ENCODE measurements at places on chromosomes 7 and 10.
A peak's percentile ranks its signal among the peaks of the same experiment; 100 is the strongest.

GRCh38 chr10:66671562-66671961 is 254.3 kb upstream of the LRRTM3 start:
- DNase-seq, result no peak

GRCh38 chr10:31121757-31122577 is 90.3 kb upstream of the ZNF438 start:
- DNase-seq, result no peak

GRCh38 chr7:54968018-54968417 is 50.8 kb upstream of the EGFR start:
- no peak for DNase-seq

- no peak for DNase-seq
These were observed 591.6 kb downstream of the REEP3 start for GRCh38 chr10:64112701-64113355.

- DNase-seq, result no peak
These were observed 598 bp downstream of the SLC16A12 start for GRCh38 chr10:89534826-89535166.

DNA sequence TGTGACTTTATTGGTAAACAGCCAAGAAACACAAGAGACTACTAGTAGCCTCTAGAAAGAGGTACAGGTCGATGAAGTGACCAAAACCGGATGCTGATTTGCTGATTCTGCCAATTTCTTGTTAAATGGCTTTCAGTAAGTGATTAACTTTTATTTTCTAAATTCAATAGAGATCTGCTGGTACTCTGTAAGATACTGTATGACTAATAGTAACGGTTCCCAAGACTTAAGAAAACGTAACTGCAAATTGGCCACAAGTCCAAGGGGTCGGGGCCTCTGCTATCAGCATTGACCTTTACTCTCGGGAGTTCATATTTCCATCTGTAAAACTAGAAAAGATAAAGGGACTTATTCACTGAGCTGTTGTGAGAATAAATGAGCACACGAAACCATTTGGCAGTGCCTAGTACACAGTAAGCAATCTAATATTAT is 1.4 kb downstream of the FAM3C start:
- no peak for DNase-seq

DNA sequence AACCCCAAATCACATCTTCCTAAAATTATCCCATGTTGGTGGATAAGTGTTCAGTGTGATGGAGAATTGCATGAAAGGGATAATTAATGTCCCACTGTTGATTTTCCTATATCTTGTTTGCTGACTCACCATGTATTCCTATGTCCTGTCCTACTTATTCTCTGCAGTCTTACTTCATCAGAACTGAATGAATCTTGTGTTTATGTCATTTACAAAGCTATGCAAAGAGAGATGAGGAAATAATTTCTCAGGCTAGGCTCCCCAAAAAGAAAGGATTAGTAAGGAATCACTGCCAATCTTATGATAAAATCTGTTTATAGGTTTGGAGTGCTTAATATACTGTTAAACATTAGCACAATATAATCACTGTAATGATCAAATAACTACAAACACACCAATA is 360.8 kb downstream of the CRPPA start:
- DNase-seq, result no peak

DNA sequence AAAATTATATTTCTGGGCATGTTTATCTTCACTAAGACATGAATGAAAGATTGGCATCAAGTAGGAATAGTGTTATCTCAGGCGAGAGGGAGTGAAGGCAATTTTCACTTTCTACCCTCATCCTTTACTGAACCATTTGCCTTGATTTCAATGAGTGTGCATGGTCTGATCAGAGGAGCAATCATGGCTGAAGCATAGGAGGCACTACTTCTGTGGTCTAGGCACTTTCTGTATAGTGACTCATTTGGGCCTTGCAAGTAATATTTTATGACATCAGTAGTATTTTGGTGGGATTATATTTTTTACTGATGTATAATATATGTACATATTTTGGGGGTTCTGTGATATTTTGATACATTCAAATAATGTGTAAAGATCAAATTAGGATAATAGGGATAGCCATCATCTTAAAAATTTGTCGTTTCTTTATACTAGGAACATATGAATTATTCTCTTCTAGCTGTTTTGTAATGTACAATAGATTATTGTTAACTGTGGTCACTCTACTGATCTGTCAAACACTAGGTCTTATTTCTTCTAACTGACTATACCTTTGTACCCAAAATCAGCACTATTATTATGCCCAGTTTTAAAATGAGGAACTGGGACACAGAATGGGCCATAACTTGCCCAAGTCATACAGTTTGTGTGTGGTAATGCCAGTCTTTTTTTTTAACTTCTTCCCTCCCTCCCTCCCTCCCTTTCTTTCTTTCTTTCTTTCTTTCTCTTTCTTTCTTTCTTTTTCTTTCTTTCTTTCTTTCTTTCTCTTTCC is 101.9 kb downstream of the RAB11FIP2 start:
- DNase-seq, result no peak

- no peak for DNase-seq
These were observed 1189.2 kb downstream of the CNTNAP2 start for GRCh38 chr7:147305827-147306226.

DNA sequence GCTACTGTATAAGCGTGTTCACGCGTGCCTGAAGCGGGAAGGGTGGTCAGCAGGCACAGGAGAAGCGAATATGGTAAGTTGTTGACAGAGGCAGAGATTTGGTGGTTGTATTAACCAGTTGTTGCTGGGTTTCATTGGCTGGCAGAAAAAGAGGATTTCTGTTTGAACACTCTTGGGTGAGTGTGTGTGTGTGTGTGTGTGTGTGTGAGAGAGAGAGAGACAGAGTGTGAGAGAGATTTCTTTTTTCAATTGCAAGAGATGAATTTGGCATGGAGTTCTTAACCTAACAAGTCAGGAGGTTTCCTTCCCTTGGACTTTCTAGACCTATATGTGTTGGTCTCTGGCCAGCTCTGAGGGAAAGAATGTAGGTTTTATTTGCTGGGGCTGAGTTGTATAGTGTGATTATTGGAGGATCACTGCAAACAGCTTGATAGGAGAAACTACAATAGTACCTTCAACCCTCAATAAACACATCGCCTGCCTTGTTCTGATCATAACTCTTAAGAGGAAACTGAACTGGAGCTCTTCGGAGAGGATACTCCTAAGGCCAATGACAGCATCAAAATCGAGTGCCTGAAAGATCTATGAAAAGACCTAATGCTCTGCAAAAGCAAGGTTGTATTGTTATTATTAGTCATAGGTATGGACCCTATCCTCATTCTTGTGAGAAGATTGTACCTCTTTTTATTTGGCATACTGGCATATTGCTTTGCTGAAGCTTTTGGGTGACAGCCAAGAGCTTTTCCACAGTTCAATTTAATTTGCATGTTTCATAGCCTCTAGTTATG is 1.2 kb downstream of the MCU start:
- no peak for DNase-seq

GRCh38 chr7:130476297-130477150 is 15.4 kb upstream of the MEST start:
- DNase-seq, result no peak

DNA sequence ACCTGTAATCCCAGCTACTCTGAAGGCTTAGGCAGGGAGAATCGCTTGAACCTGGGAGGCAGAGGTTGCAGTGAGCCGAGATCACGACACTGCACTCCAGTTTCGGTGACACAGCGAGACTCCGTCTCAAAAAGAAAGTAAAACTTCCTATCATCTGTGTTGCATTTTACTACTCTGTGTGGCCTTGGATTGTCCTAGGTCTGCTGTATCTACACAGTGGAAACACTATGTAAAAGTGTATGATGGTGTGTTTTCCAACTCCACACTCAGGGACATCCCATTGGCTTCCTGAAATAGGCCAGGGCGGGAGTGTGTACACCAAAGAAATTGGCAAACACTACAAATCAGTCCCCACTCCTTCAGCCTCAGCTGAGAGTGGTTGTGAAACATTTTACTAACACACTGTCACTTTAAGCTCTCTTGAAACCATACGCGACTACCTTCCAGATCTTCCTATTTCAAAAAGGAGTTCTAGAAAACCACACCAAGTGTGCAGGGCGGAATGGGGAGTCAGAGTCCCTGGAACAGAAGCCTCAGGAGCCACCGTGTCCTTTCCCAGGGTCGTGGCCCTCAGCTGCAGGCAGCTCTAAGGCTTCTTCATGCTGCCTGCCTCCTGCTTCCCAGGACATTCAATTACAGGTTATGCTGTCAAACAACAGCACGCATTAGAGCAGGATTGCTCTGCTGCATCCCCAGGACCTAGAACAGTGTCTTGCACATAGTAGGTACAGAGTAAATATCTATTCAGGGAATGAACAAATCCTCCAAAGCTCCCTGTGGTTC is 275.4 kb downstream of the PARD3 start:
- DNase-seq, result no peak

GRCh38 chr7:76201732-76202665 is at the start of gene SRRM3:
SRRM3 (plus strand) TSS chr7:76201896; CDS start chr7:76235067, 33,171 bp downstream.
- peak; percentile 74 for DNase-seq

GRCh38 chr10:119531067-119531466 is 11.5 kb downstream of the RGS10 start:
- no peak for DNase-seq

DNA sequence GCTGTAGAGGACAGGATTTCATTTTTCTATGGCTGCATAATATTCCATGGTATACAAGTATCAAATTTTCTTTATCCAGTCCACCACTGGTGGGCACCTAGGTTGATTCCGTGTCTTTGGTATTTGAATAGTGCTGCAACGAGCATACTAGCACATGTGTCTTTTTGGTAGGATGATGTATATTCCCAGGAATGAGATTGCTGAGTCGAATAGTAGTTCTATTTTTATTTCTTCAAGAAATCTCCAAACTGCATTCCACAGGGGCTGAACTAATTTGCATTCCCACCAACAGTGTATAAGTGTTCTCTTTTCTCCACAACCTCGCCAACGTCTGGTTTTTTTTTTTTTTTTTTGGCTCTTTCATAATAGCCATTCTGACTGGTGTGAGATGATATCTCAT is 550.0 kb downstream of the REEP3 start:
- DNase-seq, result no peak

- DNase-seq, result no peak
These were observed 468.5 kb downstream of the PARD3 start for GRCh38 chr10:34346516-34347100.

GRCh38 chr10:3622845-3623621 is 162.0 kb downstream of the KLF6 start:
- DNase-seq, result no peak

GRCh38 chr7:1748076-1748838 is 78.2 kb downstream of the ELFN1 start:
- no peak for DNase-seq

DNA sequence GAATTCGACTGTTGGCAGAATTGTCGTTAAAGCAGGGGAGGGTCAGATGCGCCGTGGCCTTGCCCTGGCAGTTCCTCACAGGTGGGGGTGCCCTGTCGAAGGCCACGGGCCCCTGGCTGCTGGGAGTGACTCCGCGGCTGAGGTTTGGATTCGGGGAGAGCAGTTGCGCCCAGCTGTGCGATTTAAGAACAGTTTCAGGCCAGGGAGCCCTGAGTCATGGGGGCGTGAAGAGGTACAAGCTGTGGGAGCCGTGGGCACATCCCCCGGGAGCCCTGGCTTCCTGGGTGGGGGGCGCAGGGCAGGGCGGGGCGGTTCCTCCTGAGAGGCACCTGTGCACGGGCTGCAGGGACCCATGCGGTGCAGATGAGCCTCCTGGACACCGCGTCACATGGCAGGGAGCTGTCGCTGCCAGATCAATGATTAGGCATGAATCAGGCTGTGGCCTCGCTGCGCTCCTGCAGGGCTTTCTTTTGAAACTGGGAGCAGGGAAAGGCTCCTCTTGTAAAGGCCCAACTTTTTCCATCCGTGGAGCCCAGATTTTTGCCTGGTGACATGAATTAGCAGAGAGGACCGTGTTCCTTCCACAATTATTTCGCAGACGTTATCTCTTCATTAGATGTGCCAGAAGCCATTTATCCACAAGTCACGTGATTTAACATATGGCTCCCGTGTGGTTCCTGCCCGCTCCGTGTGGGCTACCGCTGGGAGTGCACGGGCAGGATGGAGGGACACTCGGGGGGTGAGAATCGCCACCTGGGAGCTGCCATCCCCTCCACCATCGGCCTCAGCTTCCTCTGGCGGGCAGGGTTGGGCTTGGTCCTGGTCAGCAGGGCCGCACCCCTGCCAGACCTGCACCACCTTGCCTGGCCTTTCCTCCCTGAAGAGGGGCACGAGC is 918 bp downstream of the PWWP2B start:
- no peak for DNase-seq

GRCh38 chr10:114930320-114930719 is 7.7 kb upstream of the TRUB1 start:
- no peak for DNase-seq

DNA sequence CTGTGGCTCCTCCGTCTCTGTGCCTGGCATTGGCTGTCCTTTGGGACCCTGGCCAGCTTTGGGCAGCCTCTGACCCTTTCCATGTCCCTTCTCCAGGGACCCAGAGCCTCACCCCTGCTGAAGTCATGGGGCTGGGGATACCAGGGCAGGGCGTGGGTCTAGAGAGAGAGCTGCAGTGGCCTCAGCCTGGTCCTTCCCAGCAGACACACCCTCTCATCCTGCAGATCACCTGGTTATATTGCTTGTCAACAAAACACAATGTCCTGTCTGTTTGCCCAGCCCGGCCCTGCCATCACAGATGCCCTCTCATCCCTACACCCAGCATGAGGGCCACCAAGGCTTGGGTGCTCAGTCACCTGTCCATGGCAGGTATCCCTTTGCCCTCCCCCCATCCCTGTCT is 1.8 kb downstream of the MUC17 start:
- DNase-seq, result no peak

GRCh38 chr7:95660023-95660434 is 63.7 kb upstream of the PDK4 start:
- DNase-seq, result no peak

DNA sequence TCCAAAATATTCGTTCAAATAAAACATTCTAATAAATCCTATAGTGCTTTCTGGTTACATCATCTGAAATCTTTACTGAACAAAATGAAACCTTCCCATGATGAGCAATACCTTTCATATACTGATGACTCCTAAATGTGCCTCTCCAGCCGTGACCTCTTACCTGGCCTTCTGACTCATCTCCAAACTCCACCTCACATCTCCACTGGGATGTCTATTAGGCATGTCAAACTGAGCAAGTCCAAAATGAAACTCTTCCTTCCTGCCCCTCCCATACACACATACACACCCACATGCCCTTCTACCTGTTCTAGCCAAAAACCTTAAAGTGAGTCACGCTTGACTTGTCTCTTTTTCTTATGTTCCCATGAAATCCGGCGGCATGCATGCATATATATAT is 22.9 kb downstream of the GSAP start:
- DNase-seq, result no peak

DNA sequence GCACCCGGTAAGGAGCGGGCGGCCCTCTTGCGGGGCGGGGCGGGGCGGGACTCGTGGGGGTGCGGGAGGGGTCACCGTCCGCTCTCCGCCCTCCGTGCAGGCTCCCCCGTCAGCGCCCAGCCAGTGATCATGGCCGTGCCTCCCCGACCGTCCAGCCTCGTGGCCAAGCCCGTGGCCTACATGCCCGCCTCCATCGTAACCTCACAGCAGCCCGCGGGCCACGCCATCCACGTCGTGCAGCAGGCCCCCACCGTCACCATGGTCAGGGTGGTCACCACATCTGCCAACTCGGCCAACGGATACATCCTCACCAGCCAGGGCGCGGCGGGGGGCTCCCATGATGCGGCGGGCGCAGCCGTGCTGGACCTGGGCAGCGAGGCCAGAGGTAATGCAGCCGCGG is 16.2 kb upstream of the AP5Z1 start:
- no peak for DNase-seq

- peak; percentile 66 for DNase-seq
These were observed 56.7 kb downstream of the MKI67 start for GRCh38 chr10:128069351-128070051.
